Hippocampal formation (tissue), 2 donors: ENCODE measurements at places on chromosomes 7 and 10.

- no peak for DNase-seq
Observed at GRCh38 chr10:9297580-9297979, 1243.1 kb downstream of the GATA3 start.

- no peak for DNase-seq
Observed at GRCh38 chr10:485776-486175, 203.7 kb downstream of the DIP2C start.

DNA sequence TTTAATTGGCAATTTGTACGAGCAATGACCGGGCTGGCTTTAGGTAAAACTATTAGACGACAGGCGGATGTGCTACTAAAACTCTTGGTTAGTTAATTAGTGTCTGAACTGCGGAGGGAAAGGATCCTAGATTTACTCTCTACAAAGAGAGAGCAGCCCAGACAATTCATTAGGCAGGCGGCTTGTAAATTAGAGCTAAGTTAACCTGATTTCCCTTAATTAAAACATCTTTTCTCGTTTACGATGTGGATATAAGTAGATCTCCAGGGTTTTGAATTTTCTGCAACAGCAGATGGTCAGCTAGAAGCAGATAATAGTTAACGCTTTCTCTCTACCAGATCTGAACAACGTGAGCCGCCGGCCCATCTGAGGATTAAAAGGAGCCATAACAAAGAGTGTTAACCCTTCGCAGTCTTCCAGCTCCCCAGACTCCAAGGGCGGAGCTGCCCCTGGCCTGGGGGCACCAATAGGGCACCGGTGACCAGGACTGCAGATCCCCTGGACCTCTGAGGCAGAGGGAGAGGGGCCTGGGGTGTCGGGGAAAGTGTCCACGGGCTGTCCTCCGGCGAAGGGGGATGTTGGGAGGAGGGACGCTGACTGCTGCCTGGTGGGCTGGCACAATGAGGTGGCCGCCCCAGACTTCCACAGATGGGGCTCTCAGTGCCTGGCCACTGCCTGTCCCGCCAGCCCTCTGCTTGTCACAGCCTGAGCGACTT, 6.3 kb upstream of the UNCX start:
- no peak for DNase-seq

- no peak for DNase-seq
Observed at GRCh38 chr7:139913021-139913844, 84.2 kb downstream of the TBXAS1 start.

DNA sequence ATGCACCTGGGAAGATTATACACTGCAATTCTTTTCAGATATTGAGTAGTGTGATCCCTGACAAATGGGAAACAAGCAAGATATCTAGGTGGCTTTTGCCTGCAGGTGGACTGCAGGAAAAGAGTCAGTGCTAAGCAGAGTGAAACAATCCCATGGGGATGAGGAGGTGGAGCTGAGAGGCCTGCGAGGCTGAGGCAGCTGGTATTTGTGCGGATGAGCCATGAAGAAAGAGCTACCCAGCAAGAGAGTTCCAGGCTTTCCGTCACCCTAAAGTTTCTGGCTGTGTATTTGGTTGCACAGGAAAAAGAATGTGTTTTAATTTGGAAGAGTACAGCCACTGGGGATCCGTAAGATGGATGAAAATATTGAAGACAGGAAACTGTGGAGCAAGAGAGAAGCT, 714.1 kb upstream of the COBL start:
- DNase-seq = no peak

DNA sequence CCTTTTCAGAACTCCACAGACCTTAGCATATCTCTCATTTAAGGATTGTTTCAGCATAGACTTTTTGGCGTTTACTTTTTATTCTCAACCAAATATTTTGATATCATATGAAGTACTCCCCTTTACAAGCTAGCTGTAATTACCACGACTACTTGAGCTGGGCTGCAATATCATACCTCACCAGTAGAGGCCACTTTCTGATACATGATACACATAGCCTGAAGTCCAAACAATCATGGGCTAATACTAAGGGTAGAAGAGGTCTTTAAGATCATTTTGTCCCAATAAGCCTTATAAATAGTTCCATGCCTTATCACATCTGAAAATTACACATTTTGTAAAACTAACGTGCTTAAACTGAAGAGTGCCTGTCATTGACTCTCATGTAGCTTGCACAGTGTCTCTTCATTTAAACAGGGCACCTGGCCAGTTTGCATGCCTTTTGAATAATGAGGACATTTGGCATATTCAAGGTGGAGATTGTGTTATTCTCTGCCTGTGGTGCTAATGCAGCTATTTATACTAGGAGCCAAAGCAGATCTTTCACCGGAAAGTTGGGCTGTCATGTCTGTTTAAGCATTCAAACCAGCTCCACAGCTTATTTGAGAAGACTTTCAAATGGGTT, 403.7 kb upstream of the ZMIZ1 start:
- no peak for DNase-seq

- DNase-seq = peak; percentile 8
Observed at GRCh38 chr10:122543676-122544445, 16.7 kb upstream of the DMBT1 start.

- DNase-seq = no peak
Observed at GRCh38 chr10:677038-677437, 12.4 kb downstream of the DIP2C start.
